Hypothalamus (tissue), 51 donors: ENCODE measurements at places on chromosomes 6 and 20.

DNA sequence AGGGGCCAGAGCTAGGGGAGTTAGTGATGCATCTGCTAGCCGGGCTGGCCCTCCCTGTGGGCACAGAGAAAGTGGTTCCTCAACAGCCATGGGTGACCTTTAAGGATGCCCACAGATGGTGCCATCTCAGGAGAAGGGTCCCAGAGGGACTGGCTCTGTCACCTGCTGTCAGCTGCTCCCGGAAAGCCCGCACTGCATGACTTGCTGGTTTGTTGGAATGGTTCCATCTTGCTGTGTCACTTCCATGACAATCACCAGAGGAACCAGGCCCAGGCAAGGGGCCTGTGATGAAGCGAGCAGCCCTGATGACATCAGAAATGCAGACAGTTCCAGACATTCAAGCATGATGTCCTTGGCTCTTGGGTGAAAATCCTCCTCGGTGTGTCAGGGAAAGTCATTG, 125.2 kb downstream of the PHACTR3 start:
- DNase-seq: no peak

- DNase-seq: peak; percentile 26
These were observed 400.7 kb downstream of the ZFAND3 start for GRCh38 chr6:38220069-38220723.

GRCh38 chr6:98203170-98203806, 631.1 kb upstream of the POU3F2 start:
- DNase-seq: no peak

GRCh38 chr6:34531580-34532201, 24.4 kb downstream of the SPDEF start:
- DNase-seq: peak; percentile 18

DNA sequence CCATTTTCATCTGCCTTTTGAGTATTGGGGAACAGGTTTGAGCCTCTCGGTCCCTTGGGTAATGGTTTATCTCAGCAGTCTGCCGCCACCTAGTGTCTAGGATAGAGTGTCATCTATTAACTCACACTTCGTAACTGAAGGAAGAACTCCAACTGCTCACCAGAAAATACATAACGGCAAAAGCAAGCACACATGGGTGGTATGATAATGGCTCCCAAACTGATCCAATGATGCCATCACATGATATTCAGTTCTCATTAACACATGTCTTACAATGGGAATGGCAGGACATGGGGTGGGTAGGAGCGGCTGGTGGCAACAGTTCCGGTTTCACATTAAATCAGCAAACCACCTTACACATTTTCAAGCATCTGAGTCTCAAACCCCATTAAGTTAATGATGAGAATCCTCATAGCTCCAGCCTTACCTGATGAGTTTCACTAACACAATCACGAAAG, 110.7 kb upstream of the PHACTR1 start:
- no peak for DNase-seq

GRCh38 chr20:2210646-2211552, 84.9 kb upstream of the TGM3 start:
- no peak for DNase-seq

- DNase-seq: no peak
These were observed 339.0 kb downstream of the SYNE1 start for GRCh38 chr6:152298055-152298647.

DNA sequence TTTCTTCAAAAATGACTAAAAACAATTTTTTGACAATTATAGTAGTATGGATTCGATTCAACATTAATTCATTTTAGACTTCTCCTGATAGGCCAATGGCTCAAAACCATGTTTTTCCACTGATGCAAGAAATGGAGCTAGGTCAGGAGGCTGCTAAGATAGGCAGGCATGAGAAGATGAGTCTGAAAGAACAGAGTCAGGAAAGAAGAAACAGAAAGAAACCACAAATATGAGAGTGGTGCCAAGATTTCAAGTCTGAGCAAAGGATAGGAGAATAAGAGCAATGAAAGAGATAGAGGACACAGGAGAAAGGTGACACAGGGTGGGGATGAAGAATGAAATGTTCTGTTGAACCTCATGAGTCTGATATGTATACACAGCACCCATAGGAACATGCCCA, 112.2 kb downstream of the TASP1 start:
- no peak for DNase-seq

DNA sequence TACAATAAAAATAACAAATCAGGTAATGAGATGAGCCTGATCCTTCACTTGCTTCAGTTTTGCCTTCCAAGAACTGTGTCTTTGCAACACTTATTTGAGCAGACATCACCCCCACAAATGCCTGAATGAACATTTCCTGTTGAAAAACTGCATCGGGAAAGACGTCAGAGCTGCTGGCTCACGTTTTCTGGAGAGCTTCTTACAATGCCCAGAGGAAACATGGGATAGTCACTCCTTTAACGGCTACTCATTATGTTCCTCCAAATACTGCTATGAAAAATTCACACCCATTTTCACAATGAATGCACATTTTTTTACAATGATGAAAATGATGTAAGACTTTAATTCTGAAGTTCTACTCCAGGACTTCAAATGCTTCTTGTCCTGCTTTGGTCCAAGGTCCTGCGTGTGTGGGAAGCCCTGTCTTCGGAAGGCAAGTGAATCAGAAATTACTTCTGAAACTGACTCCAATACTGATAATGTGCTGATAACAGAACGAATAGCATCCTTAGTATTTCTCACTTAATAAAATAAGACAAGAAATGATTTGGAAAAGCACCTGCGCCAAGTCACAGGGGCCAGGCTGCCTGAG, 238.0 kb downstream of the ANKRD60 start:
- DNase-seq: no peak

- DNase-seq: no peak
These were observed 5.5 kb upstream of the TMEM170B start for GRCh38 chr6:11532097-11532496.

GRCh38 chr6:36130667-36131510, 576 bp downstream of the MAPK13 start:
- no peak for DNase-seq

- no peak for DNase-seq
These were observed 156.7 kb upstream of the THEMIS start for GRCh38 chr6:128057541-128057940.

DNA sequence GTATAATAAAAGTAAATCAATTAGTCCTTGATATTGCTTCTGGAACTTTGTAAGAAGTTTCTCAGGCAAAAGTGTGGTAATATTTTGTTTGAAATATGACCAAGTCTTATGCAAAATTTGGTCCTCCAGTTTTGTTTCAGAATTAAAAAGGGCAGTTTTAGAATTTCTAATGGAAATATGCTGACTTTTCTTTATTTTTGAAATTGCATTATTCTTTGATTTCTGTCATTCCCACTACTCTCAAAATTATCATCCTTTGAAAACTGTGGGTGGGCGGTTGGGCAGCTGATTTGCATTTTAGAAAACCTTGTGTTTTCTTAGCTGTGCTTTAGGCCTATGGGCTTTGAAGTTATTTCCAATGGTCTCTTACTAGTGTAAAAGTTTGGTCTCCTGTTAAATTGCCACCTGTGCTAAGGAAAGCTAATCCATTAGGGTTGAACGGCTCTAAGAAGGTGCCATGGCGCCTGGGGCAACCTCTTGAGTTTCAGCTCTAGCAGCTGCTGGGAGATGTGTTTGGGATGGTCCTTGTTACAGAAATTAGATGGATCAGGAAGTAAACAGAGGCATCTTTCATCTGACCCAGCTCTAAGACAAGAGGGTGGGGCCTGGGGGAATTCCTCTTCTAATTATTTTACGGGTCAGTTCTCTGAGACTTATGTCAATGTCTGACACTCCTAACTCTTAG, 880.8 kb upstream of the SLC35B3 start:
- DNase-seq: no peak

GRCh38 chr6:151430886-151431285, 21.0 kb downstream of the RMND1 start:
- DNase-seq: no peak

- DNase-seq: no peak
These were observed 66.5 kb upstream of the IER3 start for GRCh38 chr6:30810813-30811339.

DNA sequence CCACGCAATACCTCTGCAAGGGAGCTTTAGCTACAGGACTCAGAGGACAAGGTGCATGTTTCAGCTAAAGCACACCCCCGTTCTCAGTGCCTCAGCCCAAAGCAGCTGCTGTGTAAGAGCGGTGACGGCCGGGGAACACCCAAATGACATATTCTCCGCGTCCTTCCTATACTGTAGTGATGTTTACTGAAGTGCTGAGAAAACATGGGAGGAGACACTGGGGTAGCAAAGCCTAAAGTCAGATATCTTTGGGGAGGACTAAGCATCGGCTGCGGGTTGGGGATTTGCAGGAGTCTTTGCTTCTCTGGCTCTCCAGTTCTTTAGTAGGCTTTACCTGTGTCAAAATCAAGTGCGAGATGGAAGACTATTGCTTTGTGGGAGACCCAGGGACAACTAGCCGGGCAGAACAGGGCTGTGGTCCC, 1.7 kb downstream of the SLC22A23 start:
- no peak for DNase-seq

DNA sequence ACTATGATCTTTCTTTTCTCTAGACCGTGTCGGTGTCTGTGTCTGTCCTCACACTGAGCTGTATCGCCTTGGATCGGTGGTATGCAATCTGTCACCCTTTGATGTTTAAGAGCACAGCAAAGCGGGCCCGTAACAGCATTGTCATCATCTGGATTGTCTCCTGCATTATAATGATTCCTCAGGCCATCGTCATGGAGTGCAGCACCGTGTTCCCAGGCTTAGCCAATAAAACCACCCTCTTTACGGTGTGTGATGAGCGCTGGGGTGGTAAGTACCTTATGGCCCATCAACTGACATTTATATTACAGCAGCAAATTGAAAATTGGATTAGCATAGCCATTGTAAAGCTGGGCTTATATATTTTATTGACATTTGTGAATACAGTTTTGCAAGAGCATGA, 72.2 kb upstream of the GFRAL start:
- DNase-seq: no peak

GRCh38 chr6:21426841-21427490, 166.6 kb upstream of the SOX4 start:
- DNase-seq: no peak

DNA sequence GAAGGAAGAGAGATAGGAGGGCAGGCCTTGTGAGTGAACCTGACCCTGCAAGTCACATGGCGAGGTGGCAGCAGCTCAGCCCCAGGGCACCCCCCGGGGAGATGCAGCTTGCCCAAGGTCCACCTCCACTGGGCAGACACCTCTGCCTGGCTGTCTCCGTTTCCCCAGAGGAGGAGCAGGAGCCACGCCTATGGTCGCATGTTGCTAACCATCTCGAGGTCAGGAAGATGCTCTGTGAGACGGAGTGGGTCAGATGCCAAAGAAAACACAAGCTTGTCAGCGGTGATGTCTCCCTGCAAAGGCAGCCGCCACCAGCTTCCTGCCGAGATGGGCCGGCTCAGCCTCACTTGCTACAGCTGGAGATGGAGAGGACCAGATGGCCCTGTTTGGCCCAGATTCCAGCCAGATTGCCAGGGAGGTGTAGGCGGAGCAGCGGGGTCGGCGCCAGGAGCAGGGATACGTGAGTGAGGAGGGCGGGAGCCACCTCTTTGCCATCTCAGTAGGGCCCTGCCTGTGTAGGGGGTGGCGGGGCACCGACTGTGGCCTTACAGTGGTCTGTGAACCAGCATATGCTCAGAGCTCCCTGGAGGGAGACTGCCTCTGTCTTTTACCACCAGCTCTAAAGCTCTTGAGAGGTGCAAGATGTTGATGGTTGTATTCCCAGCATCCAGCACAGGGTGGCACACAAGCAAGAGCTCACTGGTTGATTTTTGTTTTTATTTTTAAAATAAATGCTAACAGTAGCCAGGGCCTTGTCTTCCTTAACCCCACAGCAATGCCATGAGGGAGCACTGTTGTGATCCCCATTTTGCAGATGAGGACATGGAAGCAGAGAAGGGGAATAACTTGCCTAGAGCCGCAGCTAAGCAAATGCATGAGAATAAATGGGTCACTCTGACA, 42.9 kb upstream of the FAM83D start:
- DNase-seq: no peak

GRCh38 chr20:61933481-61933950, 132.2 kb downstream of the TAF4 start:
- no peak for DNase-seq

DNA sequence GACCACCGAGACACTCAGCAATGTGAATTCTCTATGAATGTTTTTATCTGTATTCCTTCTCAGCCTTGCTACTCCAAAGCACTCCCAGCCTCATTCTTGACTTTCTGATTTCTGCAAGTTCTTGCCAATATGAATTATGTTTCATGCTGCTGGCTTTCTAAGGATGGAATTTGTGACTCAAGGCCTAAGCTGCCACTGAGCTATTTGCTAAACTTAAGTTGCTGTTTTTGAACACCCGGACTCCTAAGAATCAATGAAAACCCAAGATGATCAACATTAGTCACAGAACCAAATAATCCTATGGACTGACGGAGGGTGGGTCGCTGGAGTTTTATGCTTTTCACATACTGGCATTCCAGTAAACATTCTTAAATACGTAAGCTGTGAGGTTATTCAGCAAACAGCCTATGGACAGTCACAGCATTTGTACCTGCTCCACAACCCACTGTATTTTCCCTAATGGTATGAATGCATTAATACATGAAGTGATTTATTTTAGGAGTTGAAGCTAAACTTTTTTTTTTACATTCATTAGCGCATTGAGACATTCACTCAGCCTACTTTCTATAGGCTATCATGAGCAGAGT, 8.2 kb upstream of the PXDC1 start:
- no peak for DNase-seq

- no peak for DNase-seq
These were observed 184.8 kb upstream of the ECI2 start for GRCh38 chr6:4319981-4320683.

GRCh38 chr20:46649965-46650542, 1.2 kb downstream of the SLC13A3 start:
- DNase-seq: no peak

GRCh38 chr6:135192256-135193174, 11.4 kb downstream of the MYB start:
- no peak for DNase-seq

- DNase-seq: no peak
These were observed 755.2 kb downstream of the C6orf118 start for GRCh38 chr6:164554226-164554625.

DNA sequence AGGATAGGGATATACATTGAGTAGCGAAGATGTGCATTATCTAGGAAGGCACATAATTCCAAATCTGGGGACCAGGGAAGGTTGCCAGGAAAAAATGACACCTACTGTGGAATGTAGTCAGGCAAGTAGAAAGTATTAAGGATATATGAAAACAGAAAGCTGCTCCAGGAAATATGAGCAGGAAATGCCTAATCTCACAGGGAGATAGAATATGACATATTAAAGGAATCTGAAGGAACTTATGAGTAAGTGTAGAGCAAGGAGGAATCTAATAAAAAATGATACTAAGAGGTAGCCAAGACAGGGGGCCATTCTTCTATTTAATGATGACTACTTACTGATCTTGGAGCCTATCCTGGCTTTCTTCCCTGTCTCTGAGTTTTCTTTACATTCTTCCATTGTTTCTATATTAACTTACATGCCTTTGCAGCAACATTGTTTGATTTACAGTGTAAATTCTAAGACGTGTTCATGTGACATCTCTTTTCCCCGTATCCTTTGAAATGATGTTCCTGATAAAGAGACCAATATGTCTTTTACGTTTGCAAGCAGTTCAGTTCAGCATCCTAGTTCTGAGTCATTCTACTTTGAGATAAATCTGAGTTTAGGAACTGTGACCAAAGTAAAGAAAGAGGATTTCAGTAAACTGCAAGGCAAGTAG, 58.6 kb downstream of the TINAG start:
- no peak for DNase-seq
